ENCODE measurements at places on chromosomes 4 and X. TPM values are rescaled to one million over a fixed set of nuclear protein-coding genes. Genes with fewer than 3 reads are reported as not detected.

- DNase-seq = no peak
- H3K4me1 ChIP-seq = no peaks in the 10 kb centered on the region
- no peaks in the 10 kb centered on the region for H3K36me3 ChIP-seq
- H3K4me3 ChIP-seq = no peak overlapping the region
- no peaks in the 10 kb centered on the region for H3K27me3 ChIP-seq
Observed at GRCh38 chr4:22988526-22988925, 295.8 kb downstream of the GBA3 start.

DNA sequence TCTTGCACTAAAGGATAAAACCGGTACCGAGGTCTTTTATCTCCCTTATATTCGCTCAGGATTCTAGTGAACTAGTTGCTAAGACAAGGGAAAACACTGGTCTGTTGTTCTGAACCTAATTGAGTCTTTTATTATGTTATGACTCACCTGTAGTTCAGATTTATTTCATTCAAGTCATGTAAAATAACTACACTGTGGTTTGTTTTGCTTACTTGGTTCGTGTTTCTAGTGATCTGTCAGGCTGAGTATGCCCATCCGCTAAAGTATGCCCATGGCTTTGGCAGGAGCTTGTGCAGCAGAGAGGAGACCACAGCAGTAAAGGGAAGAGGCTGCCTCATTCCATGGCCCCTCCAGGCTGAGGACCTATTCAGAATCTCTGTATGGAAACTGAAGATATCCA is 126.1 kb downstream of the AFF1 start:
- H3K36me3 ChIP-seq = peaks cover 4% of the 10 kb centered on the region
- no peak overlapping the region for H3K4me3 ChIP-seq
- peaks cover 21% of the 10 kb centered on the region for H3K4me1 ChIP-seq
- peak overlapping the region; percentile 48 for H3K27ac ChIP-seq

DNA sequence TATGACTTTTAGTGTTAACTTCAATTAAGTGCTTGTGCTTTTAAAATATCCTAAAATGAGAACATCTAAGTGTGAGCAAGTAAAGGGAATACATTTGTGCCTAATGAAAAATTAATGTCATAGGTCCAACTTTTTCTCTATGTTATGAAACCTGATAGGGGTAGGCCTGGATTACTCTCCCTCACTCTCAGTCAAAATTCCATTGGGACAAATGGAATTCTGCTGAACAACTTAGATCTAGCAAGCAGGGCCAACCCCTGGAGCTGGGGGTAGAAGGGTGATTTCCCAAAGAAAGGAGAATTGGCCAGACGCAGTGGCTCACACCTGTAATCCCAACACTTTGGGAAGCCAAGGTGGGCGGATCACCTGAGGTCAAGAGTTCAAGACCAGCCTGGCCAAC is 67.4 kb downstream of the EDNRA start:
- H3K4me1 ChIP-seq = peaks cover 20% of the 10 kb centered on the region
- DNase-seq = no peak
- H3K27me3 ChIP-seq = no peaks in the 10 kb centered on the region
- H3K36me3 ChIP-seq = peaks cover 65% of the 10 kb centered on the region
- H3K27ac ChIP-seq = no peak overlapping the region

DNA sequence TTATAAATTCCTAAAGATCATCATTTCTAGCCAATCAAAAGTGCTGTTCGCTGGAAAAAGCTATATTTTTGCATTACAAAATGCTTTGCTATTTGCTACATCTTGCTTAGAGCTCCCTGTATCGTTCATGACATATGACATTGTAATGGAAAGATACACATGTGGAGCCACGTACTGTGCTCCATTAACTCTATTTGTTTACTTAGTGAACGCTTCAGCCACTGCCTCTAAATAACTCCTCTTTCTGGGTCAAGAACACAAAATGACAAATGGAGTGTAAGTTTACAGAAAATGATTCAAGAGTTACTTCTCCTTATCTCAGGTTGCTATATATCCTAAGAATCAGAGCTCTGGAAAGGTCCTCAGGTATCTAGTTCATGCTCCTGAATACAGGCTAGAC is 329.1 kb upstream of the SMIM31 start:
- H3K4me3 ChIP-seq = no peak overlapping the region
- H3K27ac ChIP-seq = no peak overlapping the region
- DNase-seq = no peak
- H3K36me3 ChIP-seq = no peaks in the 10 kb centered on the region
- no peaks in the 10 kb centered on the region for H3K27me3 ChIP-seq
- H3K4me1 ChIP-seq = no peaks in the 10 kb centered on the region

DNA sequence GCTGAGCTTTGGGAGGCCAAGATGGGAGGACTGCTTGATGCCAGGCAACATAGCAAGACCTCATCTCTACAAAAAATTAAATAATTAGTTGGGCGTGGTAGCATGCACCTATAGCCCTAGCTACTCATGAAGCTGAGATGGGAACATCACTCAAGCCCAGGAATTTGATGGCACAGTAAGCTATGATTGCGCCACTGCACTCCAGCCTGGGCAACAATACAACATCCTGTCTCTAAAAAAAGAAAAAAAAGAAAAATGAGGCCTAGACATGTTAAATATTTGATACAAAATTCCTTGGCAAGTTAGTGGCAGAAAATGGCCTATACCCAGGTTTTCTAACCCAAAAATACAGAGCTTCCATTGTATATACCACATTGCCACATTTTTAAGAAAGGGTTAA is 88.1 kb upstream of the MAB21L2 start:
- H3K4me3 ChIP-seq = no peak overlapping the region
- H3K4me1 ChIP-seq = peaks cover 12% of the 10 kb centered on the region
- H3K27ac ChIP-seq = no peak overlapping the region
- DNase-seq = no peak
- H3K27me3 ChIP-seq = no peaks in the 10 kb centered on the region

DNA sequence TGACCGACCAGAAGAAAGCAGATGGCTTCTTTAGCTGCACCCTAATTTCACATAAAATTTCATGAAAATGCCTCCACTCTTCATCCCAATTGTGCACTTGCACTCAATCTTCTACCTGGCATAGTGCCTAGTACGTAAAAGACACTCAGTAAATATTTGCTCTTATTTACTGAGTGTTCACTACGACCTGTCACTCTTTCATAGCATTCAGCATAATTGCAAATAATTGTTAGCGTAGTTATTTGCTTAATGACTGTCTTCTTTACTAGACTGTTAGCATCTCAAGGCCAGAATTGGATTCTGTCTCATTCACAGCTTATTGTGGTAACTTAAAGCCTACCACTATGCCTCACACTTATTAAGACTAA is 130.2 kb downstream of the ENOX2 start:
- H3K36me3 ChIP-seq = no peaks in the 10 kb centered on the region
- no peak overlapping the region for H3K4me3 ChIP-seq
- no peak overlapping the region for H3K27ac ChIP-seq
- no peak for DNase-seq
- no peaks in the 10 kb centered on the region for H3K4me1 ChIP-seq
- no peaks in the 10 kb centered on the region for H3K27me3 ChIP-seq

GRCh38 chrX:65744965-65745364 is 77.5 kb downstream of the MSN start:
- no peak overlapping the region for H3K27ac ChIP-seq
- H3K4me3 ChIP-seq = no peak overlapping the region
- no peaks in the 10 kb centered on the region for H3K27me3 ChIP-seq
- peaks cover 4% of the 10 kb centered on the region for H3K4me1 ChIP-seq

DNA sequence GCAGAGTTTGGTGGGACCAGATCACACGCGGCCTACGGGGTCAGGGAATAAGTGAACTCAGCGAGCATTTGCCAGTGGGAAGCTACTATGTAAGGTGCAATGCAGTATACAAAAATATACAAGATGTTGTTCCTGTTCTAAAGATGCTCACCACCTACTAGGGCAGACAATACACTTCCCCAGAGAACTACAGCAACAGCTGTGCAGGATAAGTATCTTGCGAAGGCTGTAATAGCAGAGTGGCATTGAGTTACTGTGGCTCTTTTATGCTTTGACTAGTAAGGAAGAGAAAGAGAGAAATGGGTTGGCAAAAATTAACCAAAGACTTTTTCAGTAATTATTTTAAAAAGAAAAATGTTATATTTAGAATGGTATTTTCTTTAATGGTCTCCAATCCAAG is 61.2 kb downstream of the CDS1 start:
- no peak overlapping the region for H3K27ac ChIP-seq
- no peak overlapping the region for H3K4me3 ChIP-seq
- H3K27me3 ChIP-seq = no peaks in the 10 kb centered on the region
- peaks cover 3% of the 10 kb centered on the region for H3K4me1 ChIP-seq
- peaks cover 15% of the 10 kb centered on the region for H3K36me3 ChIP-seq
- DNase-seq = no peak

GRCh38 chr4:90127706-90128345 is 632 bp downstream of the CCSER1 start:
- peak overlapping the region; percentile 85 for H3K4me3 ChIP-seq
- H3K27ac ChIP-seq = peak overlapping the region; percentile 73
- H3K4me1 ChIP-seq = peaks cover 14% of the 10 kb centered on the region
- peaks cover 45% of the 10 kb centered on the region for H3K27me3 ChIP-seq
- no peaks in the 10 kb centered on the region for H3K36me3 ChIP-seq

GRCh38 chr4:114200026-114200425 is 220.6 kb upstream of the ARSJ start:
- H3K4me3 ChIP-seq = no peak overlapping the region
- DNase-seq = no peak
- H3K27ac ChIP-seq = no peak overlapping the region
- no peaks in the 10 kb centered on the region for H3K4me1 ChIP-seq
- H3K27me3 ChIP-seq = no peaks in the 10 kb centered on the region
- H3K36me3 ChIP-seq = no peaks in the 10 kb centered on the region

DNA sequence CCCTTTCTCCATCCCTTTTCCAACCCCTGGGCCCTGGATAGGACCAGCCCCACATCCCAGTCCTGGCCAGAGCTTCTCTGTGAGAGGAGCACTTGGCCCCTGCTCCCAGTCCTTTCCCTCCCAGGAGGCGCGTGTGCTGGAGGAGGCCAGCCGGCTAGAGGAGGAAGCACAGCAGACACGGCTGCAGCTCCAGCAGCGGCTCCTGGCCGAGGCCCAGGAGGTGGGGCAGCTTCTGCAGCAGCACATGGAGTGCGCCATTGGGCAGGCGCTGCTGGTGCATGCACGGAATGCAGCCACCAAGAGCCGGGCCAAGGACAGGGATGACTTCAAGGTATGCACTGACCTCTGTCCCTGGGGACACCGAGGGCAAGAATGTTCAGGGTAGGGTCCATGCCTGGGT is 87.5 kb downstream of the EVC start:
- no peak overlapping the region for H3K27ac ChIP-seq
- DNase-seq = peak; percentile 29
- H3K36me3 ChIP-seq = peaks cover 47% of the 10 kb centered on the region
- no peak overlapping the region for H3K4me3 ChIP-seq
- H3K27me3 ChIP-seq = no peaks in the 10 kb centered on the region
- H3K4me1 ChIP-seq = no peaks in the 10 kb centered on the region

DNA sequence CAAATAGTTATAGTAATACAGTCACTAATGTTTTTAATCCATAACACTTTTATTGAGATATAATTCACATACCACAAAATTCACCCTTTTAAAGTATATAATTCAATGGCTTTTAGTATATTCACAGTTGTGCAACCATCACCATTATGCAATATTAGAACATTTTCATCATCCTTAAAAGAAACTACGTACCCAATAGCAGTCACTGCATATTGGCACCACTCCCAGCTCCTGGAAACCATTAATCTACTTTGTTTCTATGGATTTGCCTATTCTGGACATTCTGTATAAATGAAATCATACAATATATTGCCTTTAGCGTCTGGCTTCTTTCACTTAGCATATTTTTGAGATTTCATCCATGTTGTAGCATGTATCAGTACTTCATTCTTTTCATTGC is 99.3 kb downstream of the AMMECR1 start:
- H3K4me1 ChIP-seq = peaks cover 7% of the 10 kb centered on the region
- no peaks in the 10 kb centered on the region for H3K36me3 ChIP-seq
- no peaks in the 10 kb centered on the region for H3K27me3 ChIP-seq
- H3K4me3 ChIP-seq = no peak overlapping the region
- no peak for DNase-seq

DNA sequence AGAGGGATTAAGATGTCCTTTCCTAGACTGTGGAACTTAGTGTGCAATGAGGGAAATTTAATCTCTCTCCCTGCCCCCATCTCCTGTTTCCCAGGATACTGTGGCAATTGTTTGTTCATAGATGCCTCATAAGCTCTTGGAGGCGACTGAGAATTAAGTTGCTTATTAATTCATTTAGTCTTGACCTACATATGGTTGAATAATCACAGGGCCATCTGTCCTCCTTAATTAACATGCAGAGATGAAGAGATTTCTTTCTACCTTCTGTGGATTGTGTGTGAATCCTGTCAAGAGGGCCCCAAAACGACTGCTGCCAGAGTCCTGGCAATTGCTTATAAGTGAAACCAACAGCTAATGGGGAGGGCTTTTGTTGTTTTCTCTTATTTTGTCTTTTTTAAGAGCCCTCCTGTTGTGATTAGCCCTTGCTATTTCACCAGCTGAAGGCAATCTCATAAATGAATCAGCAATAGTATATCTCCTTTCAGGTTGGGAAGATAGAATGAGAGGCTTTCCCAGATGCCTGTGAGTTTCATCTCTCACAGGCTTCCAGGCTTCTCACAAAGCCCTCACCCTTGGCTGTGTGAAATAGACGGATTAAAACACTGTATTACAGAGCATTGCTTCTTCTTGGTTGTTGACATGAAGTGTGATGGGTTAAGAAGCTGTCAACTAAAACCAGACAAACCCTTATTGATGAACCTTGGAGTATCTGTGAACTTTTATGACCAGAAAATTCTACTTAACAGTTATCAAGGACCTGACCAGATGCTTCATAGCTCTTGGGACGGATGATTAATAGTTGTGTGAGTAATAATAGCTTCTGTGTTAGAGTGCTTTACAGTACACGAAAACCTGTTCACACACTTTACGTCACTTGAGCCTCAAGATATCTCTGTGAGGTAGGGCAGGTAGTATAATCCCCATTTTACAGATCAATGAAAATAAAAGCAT is 58.5 kb downstream of the PGRMC2 start:
- no peak overlapping the region for H3K4me3 ChIP-seq
- DNase-seq = no peak
- no peaks in the 10 kb centered on the region for H3K36me3 ChIP-seq
- peaks cover 35% of the 10 kb centered on the region for H3K4me1 ChIP-seq
- H3K27me3 ChIP-seq = no peaks in the 10 kb centered on the region

SLC6A14 gene
- 0.27 TPM for total RNA-seq

LANCL3 gene
- 0.13 TPM for total RNA-seq

FAM47A gene
- not detected for total RNA-seq

TRIML1 gene
- total RNA-seq = not detected

HSPA4L gene
- 5.2 TPM for total RNA-seq

RAB40AL gene
- 2.0 TPM for total RNA-seq

TCEAL5 gene
- total RNA-seq = not detected

ADH1B gene
- total RNA-seq = not detected

ITM2A gene
- 4.9 TPM for total RNA-seq

All from mesothelial cell of epicardium (in vitro differentiated cells).